Esophagus squamous epithelium (tissue), 5 donors: ENCODE measurements at places on chromosomes 6 and 20.

DNA sequence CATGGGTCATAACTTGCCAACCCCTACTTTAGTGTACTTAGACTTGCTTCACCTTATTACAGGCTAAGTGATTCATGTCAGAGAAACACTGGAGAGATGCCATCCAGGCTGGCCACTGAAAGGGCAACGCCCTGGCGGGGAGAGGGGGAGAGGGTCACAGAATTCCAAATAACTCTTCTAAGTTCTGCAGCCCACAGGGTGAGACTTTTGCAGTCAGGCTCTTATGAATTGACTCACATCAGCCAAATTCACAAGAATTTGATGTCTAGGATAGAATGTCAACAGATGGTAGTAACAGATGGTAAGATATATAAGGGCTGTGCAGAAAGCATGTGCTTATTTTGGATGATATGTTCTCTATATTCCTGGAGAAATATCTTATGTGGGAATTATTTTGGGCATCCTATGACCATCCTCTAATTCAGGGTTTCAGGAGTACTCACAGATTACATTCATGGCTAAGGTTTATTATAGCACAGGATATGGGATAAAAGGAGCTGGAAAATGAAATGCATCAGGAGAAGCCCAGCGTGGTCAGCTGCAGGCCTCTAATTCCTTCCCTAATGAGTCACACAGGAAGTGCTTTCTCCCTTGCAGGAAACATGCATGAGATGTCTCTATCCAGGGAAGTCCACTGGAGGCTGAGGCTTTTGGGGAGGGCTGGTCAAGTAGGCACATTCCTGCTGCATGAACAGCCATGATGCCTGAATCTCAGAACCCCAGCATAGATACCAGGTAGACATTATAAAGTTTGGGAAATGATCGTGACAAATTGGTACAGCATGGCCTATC lies 58.7 kb upstream of the RIN2 start:
- no peaks in the 10 kb centered on the region for H3K27me3 ChIP-seq
- H3K36me3 ChIP-seq: no peaks in the 10 kb centered on the region
- H3K27ac ChIP-seq: no peak overlapping the region

DNA sequence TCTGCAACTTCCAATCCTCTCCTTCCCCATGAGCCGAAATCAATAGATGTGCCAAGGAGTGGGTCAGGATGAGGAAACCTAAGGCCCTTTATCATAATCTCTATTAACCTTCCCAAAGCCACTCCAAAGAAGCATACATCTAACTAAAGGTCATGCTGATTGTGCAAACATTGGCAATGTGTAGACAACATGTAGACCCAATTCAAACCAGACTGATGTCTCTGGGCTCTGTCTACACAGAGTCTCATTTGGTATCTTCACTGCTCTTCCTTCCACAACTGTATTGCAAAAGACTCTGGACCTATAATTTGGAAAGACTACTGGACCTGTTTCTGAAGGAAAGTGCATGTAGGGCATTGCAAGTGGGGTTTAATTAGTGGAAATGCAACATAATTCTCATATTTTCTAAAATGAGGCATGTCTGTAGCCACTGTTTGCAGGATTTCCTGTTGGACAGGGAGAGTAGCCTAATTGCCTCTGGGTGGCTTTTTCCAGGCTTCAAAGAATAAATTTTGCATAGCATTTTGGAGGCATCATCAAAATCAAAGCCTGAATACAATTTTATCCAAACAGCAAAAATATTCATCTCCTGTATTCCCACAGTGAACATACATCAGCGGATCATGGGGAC lies 35.0 kb upstream of the MLIP start:
- no peak overlapping the region for H3K4me3 ChIP-seq
- H3K36me3 ChIP-seq: no peaks in the 10 kb centered on the region
- H3K27ac ChIP-seq: no peak overlapping the region
- DNase-seq: no peak

- H3K27ac ChIP-seq: no peak overlapping the region
- no peaks in the 10 kb centered on the region for H3K36me3 ChIP-seq
- no peak overlapping the region for H3K4me3 ChIP-seq
- no peak for DNase-seq
- no peaks in the 10 kb centered on the region for H3K27me3 ChIP-seq
These were observed 126.4 kb downstream of the PHACTR3 start for GRCh38 chr20:59730722-59731121.

GRCh38 chr20:54716174-54716747 lies 240.9 kb downstream of the DOK5 start:
- no peak overlapping the region for H3K4me3 ChIP-seq
- H3K36me3 ChIP-seq: no peaks in the 10 kb centered on the region
- H3K27me3 ChIP-seq: no peaks in the 10 kb centered on the region
- DNase-seq: no peak
- H3K4me1 ChIP-seq: no peaks in the 10 kb centered on the region
- H3K27ac ChIP-seq: no peak overlapping the region
